Thoracic aorta (tissue), 2 donors: ENCODE measurements at places on chromosomes 12 and 14.

DNA sequence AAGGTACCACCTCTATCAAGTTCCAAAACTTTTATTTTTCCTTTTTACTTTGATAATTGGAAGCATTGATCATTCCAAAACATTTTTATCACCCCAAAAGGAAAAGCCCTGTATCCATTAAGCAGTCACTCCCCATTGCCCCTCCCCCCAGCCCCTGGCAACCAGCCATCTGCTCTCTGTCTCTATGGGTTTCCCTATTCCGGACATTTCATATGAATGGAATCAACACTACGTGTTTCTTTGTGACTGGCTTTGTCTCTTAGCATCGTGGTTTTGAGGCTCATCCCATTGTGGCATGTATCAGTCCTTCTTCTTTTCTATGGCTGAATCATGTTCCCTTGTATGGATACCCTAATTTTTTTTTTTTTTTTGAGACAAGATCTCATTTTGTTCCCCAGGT is 18.0 kb upstream of the PHETA1 start:
- H3K36me3 ChIP-seq = no peaks in the 10 kb centered on the region
- no peaks in the 10 kb centered on the region for H3K27me3 ChIP-seq
- no peak overlapping the region for H3K27ac ChIP-seq
- H3K4me1 ChIP-seq = no peaks in the 10 kb centered on the region

GRCh38 chr12:2274733-2275132 is 221.9 kb downstream of the CACNA1C start:
- H3K4me1 ChIP-seq = peaks cover 43% of the 10 kb centered on the region
- DNase-seq = no peak
- H3K27ac ChIP-seq = no peak overlapping the region
- H3K27me3 ChIP-seq = no peaks in the 10 kb centered on the region
- H3K4me3 ChIP-seq = no peak overlapping the region
- H3K36me3 ChIP-seq = no peaks in the 10 kb centered on the region

GRCh38 chr14:55339770-55340169 is 68.5 kb downstream of the FBXO34 start:
- peaks cover 3% of the 10 kb centered on the region for H3K4me1 ChIP-seq
- no peaks in the 10 kb centered on the region for H3K36me3 ChIP-seq
- H3K27me3 ChIP-seq = no peaks in the 10 kb centered on the region
- no peak overlapping the region for H3K27ac ChIP-seq
- no peak for DNase-seq

GRCh38 chr14:91606851-91607250 is 96.7 kb upstream of the PPP4R3A start:
- H3K4me1 ChIP-seq = no peaks in the 10 kb centered on the region
- H3K27me3 ChIP-seq = no peaks in the 10 kb centered on the region
- no peaks in the 10 kb centered on the region for H3K36me3 ChIP-seq
- H3K4me3 ChIP-seq = no peak overlapping the region
